Natural killer cell (primary cell): ENCODE measurements at places on chromosomes 4 and X.

DNA sequence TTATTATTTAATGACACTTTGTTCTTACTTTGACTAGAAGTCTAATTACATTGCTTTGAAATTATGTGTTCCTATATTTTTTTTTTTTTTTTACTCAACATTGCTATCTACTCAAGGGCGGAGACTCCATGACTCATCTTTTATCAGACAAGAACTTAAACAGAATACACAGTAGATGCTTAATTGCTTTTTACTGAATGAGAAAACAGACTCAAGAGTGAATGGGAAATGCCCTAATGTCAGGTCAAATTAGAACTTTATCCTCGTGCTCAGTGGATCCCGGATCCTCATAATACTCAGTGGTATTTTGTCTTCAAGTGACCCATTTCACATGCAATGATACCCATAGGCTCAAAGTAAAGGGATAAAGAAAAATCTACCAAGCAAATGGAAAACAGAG lies 954.5 kb upstream of the IGFBP7 start:
- no peak for DNase-seq

- no peak for DNase-seq
Measured at GRCh38 chr4:61199873-61200186, 296 bp upstream of the ADGRL3 start.

DNA sequence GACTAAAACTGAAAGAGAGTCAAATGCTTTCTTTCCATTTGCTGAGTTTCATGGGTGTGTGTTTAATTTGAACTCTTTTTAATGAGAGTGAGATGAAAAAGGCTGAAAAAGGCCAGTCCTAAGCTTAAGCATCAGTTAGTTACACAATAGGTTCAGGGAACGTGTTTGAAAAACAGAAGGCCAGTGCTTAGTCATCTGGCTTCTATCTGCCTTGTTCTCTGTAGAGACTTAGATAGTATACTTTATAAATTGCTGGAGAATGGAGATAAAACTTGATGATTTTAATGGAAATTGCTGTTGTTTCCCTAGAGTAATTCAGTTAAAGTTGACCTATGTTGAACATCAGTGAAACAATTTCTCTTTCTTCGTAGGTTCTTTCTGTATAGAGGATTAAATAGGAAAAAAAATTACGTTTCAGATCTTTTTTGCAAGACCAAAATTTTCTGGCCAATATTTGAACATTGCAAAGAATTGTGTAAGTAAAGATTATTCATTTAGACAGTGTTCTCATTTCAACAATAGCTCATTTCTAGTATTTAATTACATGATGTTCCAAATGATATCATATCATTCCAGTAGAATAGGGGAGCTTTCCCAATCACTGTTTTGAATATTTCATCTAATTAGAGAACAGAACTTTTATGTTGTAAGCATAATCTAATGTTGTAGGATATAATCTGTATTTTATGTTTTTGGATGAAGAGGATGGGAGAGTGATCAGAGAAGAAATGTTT lies 1088.8 kb downstream of the ADGRL3 start:
- no peak for DNase-seq

- no peak for DNase-seq
Measured at GRCh38 chr4:147332091-147332490, 148.8 kb upstream of the EDNRA start.

DNA sequence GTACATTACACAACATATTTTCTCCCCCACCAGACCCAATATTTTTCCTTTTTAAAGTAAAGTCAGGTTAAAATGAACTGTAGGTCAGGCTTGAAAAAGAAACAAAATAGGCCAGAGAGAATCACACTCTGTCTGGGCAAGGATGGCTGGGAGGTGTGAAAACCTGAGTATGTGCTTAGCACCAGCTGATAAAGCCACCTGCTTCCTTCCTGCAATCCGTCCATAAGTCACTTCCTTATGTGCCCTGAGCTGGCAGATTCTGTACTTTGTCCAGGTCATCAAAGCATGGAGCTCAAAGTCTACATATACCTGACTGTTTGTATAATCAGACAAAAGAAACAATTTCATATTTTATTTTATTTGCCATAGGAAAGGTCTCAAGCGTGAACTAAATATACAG lies 37.7 kb downstream of the ANTXR2 start:
- DNase-seq, result no peak

GRCh38 chr4:56227301-56227835 lies 159.9 kb downstream of the AASDH start:
- DNase-seq, result no peak

DNA sequence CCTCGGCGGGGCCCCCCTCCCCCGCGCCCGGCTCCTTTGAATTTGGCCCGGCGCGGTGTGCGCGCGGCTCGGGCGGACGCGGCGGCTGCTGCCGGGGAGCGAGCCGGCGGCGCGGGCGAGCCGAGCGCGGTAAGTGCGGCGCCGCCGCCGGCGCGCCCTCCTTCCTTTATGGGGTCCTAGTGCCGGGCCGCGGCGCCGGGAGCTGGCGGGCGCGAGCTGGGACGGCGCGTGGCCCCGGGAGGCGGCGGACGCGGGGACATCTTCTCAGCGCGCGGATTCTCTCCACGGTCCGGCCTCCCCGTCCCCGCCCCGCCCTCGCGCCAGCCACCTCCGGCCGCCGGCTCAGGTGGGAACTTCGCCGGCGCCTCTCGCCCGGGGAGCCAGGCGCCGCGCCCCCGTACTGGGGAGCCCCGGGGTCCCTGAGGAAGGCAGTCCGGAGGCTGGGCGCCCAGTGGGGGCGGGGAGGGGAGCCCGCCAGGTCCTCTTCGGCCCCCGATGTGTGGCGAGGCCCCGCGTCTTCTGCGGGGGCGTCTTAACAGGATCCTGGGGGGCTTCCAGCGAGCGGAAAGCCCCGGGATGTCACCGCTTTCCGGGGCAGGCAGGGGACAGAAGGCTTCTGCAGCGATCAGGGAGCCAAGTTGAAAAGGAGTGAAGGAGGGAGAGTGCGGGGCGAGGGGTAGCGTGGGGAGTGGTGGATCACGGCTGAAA lies 98.4 kb upstream of the TENM3 start:
- no peak for DNase-seq

DNA sequence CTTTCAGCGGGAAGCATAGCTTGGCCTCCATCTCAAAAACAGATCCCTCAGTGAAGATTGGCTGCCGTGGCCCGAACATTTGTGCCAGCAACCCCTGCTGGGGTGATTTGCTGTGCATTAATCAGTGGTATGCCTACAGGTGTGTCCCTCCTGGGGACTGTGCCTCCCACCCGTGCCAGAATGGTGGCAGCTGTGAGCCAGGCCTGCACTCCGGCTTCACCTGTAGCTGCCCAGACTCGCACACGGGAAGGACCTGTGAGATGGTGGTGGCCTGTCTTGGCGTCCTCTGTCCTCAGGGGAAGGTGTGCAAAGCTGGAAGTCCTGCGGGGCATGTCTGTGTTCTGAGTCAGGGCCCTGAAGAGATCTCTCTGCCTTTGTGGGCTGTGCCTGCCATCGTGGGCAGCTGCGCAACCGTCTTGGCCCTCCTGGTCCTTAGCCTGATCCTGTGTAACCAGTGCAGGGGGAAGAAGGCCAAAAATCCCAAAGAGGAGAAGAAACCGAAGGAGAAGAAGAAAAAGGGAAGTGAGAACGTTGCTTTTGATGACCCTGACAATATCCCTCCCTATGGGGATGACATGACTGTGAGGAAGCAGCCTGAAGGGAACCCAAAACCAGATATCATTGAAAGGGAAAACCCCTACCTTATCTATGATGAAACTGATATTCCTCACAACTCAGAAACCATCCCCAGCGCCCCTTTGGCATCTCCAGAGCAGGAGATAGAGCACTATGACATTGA lies 175.4 kb downstream of the FAT4 start:
- DNase-seq, result no peak
